ENCODE measurements at places on chromosomes 6 and 20. TPM values are rescaled to one million over a fixed set of nuclear protein-coding genes. Genes with fewer than 3 reads are reported as not detected.

GRCh38 chr6:75290136-75290945, 5.7 kb upstream of the TMEM30A start:
- no peak overlapping the region for H3K4me3 ChIP-seq
- no peak for DNase-seq
- no peaks in the 10 kb centered on the region for H3K27me3 ChIP-seq
- no peaks in the 10 kb centered on the region for H3K4me1 ChIP-seq
- H3K36me3 ChIP-seq: no peaks in the 10 kb centered on the region
- no peak overlapping the region for H3K27ac ChIP-seq

- H3K4me3 ChIP-seq: no peak overlapping the region
- no peaks in the 10 kb centered on the region for H3K4me1 ChIP-seq
- H3K36me3 ChIP-seq: no peaks in the 10 kb centered on the region
- no peaks in the 10 kb centered on the region for H3K27me3 ChIP-seq
- no peak overlapping the region for H3K27ac ChIP-seq
Observed at GRCh38 chr6:131754715-131755567, 44.1 kb upstream of the CTAGE9 start.

GRCh38 chr6:106511288-106512047, 117.8 kb downstream of the RTN4IP1 start:
- H3K27ac ChIP-seq: no peak overlapping the region
- no peak for DNase-seq
- no peaks in the 10 kb centered on the region for H3K36me3 ChIP-seq
- H3K27me3 ChIP-seq: peaks cover 49% of the 10 kb centered on the region
- peaks cover 24% of the 10 kb centered on the region for H3K4me1 ChIP-seq
- no peak overlapping the region for H3K4me3 ChIP-seq

GRCh38 chr6:152975204-152975915, 7.5 kb downstream of the FBXO5 start:
- H3K4me3 ChIP-seq: no peak overlapping the region
- H3K4me1 ChIP-seq: peaks cover 34% of the 10 kb centered on the region

GRCh38 chr20:10469599-10469998, 34.5 kb downstream of the SLX4IP start:
- no peaks in the 10 kb centered on the region for H3K36me3 ChIP-seq
- H3K27ac ChIP-seq: no peak overlapping the region
- no peaks in the 10 kb centered on the region for H3K27me3 ChIP-seq
- H3K4me3 ChIP-seq: no peak overlapping the region
- H3K4me1 ChIP-seq: peaks cover 6% of the 10 kb centered on the region

GRCh38 chr6:186340-186965, 105.8 kb upstream of the DUSP22 start:
- H3K27me3 ChIP-seq: peaks cover 7% of the 10 kb centered on the region
- peaks cover 4% of the 10 kb centered on the region for H3K4me1 ChIP-seq

DNA sequence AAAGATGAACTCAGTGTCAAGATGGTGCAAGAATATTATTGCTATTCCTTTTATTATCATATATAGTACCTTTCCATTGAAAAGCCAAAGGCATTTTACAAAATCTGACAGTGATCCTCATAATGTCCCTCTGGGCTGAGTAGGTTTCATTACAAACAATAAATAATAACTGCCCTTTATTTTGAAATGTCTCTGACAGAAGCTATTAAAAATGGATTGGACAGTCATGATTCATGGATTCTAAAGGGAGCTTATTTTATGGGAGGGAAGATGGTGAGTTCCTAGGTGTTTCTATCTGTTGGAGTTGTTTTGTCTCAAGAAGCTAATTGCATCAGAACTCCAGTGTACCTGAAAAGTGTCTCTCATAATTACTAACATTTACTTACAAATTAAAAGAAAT, 30.4 kb upstream of the HDAC2 start:
- no peaks in the 10 kb centered on the region for H3K27me3 ChIP-seq
- DNase-seq: no peak
- no peak overlapping the region for H3K27ac ChIP-seq
- no peaks in the 10 kb centered on the region for H3K36me3 ChIP-seq
- H3K4me3 ChIP-seq: no peak overlapping the region

- peaks cover 30% of the 10 kb centered on the region for H3K36me3 ChIP-seq
- no peak overlapping the region for H3K4me3 ChIP-seq
- no peaks in the 10 kb centered on the region for H3K4me1 ChIP-seq
- H3K27me3 ChIP-seq: no peaks in the 10 kb centered on the region
Observed at GRCh38 chr20:45059022-45059728, 41.8 kb downstream of the KCNS1 start.

- H3K36me3 ChIP-seq: no peaks in the 10 kb centered on the region
- H3K4me3 ChIP-seq: no peak overlapping the region
- no peak for DNase-seq
- H3K27me3 ChIP-seq: no peaks in the 10 kb centered on the region
Observed at GRCh38 chr6:91697010-91697695, 1110.3 kb upstream of the MAP3K7 start.

GRCh38 chr6:12324099-12324498, 33.9 kb downstream of the EDN1 start:
- no peaks in the 10 kb centered on the region for H3K4me1 ChIP-seq
- no peak overlapping the region for H3K27ac ChIP-seq
- no peaks in the 10 kb centered on the region for H3K27me3 ChIP-seq
- H3K36me3 ChIP-seq: no peaks in the 10 kb centered on the region

DNA sequence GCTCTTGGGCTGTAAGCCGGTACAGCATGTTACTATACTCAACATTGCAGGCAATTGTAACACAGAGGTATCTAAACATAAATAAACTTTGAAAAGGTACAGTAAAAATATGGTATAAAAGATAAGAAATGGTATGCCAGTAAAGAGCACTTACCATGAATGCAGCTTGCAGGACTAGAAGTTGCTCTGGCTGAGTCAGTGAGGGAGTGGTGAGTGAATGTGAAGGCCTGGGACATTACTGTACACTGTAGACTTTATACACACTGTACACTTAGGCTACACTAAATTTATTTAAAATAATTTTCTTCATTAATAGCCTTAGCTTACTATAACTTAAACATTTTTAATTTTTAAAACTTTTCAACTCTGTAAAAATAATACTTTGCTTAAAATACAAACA, 37.8 kb upstream of the ANKEF1 start:
- no peaks in the 10 kb centered on the region for H3K27me3 ChIP-seq
- H3K27ac ChIP-seq: no peak overlapping the region
- no peak for DNase-seq
- H3K4me3 ChIP-seq: no peak overlapping the region
- H3K36me3 ChIP-seq: no peaks in the 10 kb centered on the region

DNA sequence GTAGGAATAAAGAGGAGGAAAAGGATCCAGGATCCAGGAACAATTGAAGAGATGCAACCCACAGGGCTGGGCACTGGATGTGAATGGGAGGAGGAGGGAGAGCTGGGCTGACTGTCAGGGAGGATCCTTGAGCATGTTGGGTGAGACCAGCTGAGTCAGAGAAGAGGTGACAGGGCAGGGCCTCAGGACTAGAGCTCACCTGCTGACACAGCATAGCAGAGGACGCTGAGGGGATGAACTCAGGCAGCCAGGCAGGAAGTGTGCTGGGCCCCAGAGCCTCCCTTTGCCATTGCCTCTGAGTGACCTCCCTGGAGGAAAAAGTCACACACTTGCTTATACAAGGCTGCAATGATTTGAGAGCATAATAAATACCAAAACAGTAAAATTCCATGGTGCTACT, 72.3 kb downstream of the ZNF133 start:
- DNase-seq: no peak
- no peaks in the 10 kb centered on the region for H3K4me1 ChIP-seq
- no peaks in the 10 kb centered on the region for H3K27me3 ChIP-seq
- no peak overlapping the region for H3K4me3 ChIP-seq
- no peaks in the 10 kb centered on the region for H3K36me3 ChIP-seq

- DNase-seq: no peak
- H3K4me1 ChIP-seq: no peaks in the 10 kb centered on the region
- H3K36me3 ChIP-seq: no peaks in the 10 kb centered on the region
- peaks cover 10% of the 10 kb centered on the region for H3K27me3 ChIP-seq
- no peak overlapping the region for H3K27ac ChIP-seq
Observed at GRCh38 chr6:138477913-138478539, 21.3 kb downstream of the NHSL1 start.

- H3K4me1 ChIP-seq: no peaks in the 10 kb centered on the region
- no peak overlapping the region for H3K4me3 ChIP-seq
- no peaks in the 10 kb centered on the region for H3K36me3 ChIP-seq
- DNase-seq: no peak
- peaks cover 16% of the 10 kb centered on the region for H3K27me3 ChIP-seq
Observed at GRCh38 chr20:31826074-31826473, 6.9 kb downstream of the MYLK2 start.

GRCh38 chr6:45432977-45433376, 55.2 kb upstream of the SUPT3H start:
- H3K36me3 ChIP-seq: no peaks in the 10 kb centered on the region
- no peak overlapping the region for H3K27ac ChIP-seq
- H3K27me3 ChIP-seq: no peaks in the 10 kb centered on the region
- no peak overlapping the region for H3K4me3 ChIP-seq
- no peak for DNase-seq

- no peaks in the 10 kb centered on the region for H3K36me3 ChIP-seq
- no peaks in the 10 kb centered on the region for H3K4me1 ChIP-seq
Observed at GRCh38 chr20:61766921-61767610, 298.6 kb downstream of the TAF4 start.

GRCh38 chr6:111743862-111744692, 129.2 kb downstream of the FYN start:
- H3K27me3 ChIP-seq: peaks cover 2% of the 10 kb centered on the region
- no peak overlapping the region for H3K4me3 ChIP-seq
- H3K27ac ChIP-seq: no peak overlapping the region
- H3K4me1 ChIP-seq: no peaks in the 10 kb centered on the region
- no peaks in the 10 kb centered on the region for H3K36me3 ChIP-seq

The PTCRA gene
- not detected for total RNA-seq

The SIRPD gene
- total RNA-seq: not detected

The WFDC13 gene
- total RNA-seq: not detected

The DST gene
- total RNA-seq: 21.8 TPM

The ANKRD66 gene
- not detected for total RNA-seq

The SAMD10 gene
- 12.1 TPM for total RNA-seq

The PTGIS gene
- 0.16 TPM for total RNA-seq

The SNRNP48 gene
- 18.6 TPM for total RNA-seq
